Lower lobe of right lung (tissue), 2 donors: ENCODE measurements at places on chromosomes 12 and 14. TPM values are rescaled to one million over a fixed set of nuclear protein-coding genes. Genes with fewer than 3 reads are reported as not detected.
A peak's percentile ranks its signal among the peaks of the same experiment; 100 is the strongest.

DNA sequence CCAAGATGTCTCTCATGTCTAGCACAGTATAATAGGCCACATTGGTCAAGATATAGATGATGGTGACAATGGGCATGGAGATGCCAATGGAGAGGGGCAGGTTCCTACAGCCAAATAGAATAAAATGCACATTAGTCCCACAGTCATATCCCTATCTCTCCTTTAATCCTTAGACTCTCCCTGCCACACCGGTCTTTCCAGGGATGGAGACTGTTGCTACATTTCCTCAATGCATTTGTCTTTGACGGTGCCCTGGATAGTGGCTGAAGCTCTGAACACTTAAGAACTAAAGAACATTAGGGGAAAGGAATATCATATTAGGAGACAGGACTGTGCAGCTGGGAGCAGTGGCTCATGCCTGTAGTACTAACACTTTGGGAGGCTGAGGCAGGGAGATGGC is 9.7 kb downstream of the OXA1L start:
- DNase-seq, result no peak

DNA sequence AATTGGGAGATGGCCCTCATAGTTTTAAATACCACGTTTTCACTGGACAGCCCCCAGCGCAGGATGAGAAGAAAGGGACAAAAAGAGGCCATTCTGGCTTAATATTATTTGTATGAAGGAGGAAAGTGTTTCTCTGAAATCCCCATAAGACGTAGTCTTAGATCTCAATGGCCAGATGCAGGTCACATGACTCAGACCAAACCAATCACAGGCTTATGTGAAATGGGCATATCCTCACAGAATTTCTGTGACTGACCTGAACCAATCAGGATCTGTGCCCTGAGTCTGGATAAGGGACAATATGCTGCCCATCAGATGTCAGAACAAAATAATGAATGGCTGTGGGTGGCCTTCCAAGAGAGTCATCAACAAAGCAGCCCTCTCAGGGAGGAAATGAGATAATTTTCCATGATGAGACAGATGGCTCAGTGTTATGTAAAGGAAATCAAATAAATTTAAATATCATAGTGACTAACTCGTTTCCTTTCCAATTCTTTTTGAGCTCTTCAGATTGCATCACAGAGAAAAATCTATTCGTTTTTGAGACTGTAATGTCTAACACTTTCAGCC is 1009.5 kb upstream of the TMEM132C start:
- no peak for DNase-seq

- DNase-seq, result no peak
These were observed 132.0 kb upstream of the CCND2 start for GRCh38 chr12:4141348-4142270.

DNA sequence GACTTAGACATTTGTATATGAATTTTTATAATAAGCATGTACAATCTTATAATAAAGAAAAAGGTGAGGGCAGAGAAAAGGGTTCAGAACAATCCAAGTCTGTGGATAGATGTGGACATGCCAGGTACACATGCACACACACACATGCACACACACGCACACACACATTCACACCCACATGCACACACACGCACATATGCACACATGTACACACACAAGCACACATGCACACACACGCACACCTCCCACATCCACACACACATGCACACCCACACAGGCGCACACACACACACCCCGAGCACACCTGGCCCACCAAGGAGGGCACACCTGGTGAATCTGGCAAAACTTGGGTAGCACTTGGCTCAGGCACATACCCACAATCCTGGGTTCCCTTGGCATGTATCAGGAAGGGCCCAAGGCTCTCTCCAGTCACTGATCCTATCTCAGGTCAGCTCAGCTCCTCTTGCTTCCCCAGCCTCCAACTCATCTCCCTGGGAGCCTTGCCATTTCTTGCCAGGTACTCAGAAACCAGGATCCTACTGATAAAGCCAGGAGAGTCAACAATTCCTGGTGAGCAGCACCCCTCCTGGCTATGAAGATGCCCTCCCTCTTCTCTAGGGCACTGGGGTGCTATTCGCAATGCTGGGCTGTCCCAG is 18.6 kb upstream of the TMEM106C start:
- DNase-seq, result no peak

DNA sequence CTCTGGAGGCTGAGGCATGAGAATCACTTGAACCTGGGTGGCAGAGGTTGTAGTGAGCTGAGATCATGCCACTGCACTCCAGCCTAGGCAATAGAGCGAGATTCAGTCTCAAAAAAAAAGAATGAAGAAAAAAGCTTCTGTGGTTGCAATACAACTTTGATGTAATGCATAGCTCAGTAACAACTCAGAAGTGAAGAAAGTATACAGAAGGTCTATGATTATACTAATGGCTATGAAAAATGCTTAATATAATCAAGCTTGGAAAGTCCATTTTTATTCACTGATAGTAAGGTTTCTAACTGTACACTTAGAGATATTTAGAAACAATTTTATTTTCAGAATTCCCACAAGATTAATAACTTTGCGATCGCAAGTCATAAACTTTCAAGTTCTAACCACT is 88.2 kb upstream of the FRMD6 start:
- DNase-seq, result no peak

DNA sequence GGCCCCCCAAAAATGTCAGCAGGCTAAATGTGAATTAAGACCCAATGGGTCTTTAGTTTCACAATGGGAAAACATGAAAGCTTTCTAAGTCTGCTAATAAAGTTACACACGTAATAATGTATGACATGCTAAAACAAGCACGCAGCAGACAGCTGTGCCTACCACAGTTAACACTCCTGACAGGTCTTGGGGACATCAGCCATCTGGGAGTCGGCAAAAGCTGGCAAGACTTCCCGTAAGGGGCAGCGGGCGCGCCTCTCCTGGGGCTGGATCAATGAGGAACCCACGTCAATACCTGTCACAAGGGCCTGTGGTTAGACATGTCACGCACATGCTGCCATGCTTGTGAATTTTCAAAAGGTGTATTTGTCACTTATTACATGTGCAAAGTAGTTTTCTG is 45.0 kb downstream of the ACTN1 start:
- peak; percentile 36 for DNase-seq

GRCh38 chr14:54177641-54178621 is 218.9 kb upstream of the CDKN3 start:
- DNase-seq, result no peak

DNA sequence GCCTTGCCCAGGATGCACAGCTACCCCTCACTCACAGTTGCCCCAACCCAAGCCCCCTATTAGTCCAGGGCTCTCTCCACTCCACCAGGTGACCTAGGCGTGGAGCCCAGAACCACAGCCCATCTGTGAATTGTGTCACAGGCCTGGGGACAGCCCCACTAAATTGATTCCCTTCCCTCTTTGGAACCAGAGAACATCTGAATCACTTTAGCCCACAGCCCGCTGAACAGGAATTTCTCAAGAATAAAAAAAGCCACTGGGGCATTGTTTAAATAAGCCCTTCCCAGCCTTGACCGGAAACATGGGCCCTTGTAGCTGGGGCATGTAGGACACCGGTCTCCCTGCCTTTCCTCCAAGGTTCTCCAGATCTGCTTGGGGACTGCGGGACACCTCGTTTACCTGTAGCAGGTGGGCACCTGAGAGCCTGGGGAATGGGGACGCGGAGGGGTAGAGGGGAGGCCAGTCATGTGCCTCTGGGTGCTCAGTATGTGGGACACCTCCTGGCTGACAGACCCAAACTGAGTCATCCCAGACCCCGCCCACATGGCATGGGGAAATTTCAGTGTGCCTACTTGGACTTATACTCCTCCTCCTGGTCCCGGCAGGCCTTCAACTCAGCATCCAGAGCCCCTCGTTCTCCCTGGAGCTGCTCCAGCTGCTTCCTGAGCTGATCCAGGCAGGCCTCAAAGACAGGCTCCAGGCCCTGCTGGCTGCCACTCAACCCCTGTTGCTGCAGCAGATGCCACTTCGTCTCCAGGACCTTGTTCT is 1.3 kb downstream of the KRT78 start:
- DNase-seq, result no peak

The HAL gene
- 7.3 TPM for total RNA-seq

The GLS2 gene
- total RNA-seq, result 4.8 TPM

The SVOP gene
- total RNA-seq, result not detected

The MYL2 gene
- total RNA-seq, result not detected

The GZMB gene
- total RNA-seq, result 7.6 TPM

The KRT83 gene
- total RNA-seq, result not detected
